ENCODE measurements at places on chromosomes 7 and 10. TPM values are rescaled to one million over a fixed set of nuclear protein-coding genes. Genes with fewer than 3 reads are reported as not detected.

LBX1 gene
- total RNA-seq = not detected

DPP6 gene
- total RNA-seq = 3.0 TPM

LRIT1 gene
- 0.11 TPM for total RNA-seq

TRUB1 gene
- 18.5 TPM for total RNA-seq

TAS2R41 gene
- total RNA-seq = not detected

TMEM273 gene
- not detected for total RNA-seq

UCMA gene
- not detected for total RNA-seq

LRRC4 gene
- 0.38 TPM for total RNA-seq

DNA sequence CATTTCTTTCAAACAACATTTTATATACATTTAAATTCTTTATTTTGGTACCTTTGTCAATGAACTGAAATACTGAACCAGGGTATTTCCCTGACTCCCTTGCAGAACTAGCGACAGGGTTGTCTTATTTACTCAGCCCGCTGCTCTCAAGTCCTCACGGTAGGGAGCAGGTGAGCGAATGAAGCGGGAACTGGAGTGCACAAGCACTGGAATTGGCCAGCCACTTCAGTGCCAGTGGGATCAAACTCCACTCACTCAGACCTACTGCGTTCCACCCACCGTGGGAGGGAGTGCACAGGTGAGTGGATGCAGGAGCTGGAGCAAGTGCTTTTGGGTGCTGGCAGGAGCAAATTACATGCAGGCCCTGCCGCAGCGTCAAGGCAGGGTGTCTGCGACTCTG, 28.1 kb upstream of the NEUROD6 start:
- DNase-seq = no peak

DNA sequence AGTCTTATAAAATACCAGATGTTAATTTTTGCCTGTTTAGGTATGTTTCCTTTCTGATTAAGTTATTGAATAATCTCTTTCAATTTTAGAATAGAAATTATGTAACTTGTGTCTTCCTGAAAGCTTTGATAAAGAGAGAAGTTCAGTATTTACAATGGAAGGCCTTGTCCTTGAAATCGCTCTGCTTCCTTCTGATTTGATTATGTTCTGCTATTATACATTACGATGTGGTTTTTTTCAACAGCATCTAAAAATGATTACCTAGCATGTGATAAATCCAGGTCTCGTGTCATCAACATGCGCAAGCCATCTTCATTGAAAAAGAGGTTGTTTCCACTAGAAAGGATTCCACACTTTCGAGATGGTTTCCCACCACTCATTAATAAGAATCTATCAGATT, 96.5 kb upstream of the SLC26A5 start:
- DNase-seq = no peak

DNA sequence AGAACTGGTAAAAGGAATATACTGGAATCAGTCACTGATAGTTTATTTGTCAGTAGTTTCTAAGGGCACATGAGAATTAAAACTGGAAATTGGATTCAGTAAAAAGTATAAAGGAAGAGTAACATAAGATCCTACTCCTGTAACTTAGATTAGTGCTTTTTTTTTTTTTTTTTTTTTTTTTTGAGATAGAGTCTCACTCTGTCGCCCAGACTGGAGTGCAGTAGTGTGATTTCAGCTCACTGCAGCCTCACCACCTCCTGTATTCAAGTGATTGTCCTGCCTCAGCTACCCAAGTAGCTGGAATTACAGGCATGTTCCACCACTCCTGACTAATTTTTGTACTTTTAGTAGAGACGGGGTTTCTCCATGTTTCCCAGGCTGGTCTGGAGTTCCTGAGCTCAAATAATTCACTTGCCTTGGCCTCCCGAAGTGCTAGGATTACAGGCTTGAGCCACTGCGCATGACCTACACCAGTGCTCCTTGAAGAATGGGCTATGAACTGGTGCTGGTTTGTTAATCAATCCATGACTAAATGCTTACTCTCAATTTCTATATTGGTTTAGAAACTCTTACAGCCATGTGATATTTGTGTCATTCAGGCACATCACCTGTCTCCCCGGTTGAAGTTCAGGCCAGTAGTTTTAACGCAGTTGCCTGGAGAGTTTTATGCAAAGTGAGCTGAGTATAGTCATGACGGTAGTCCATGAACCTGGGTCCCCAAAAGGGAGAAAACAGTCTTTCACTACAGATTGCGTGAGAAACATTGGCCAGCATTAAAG, 65.0 kb downstream of the ZEB1 start:
- no peak for DNase-seq

DNA sequence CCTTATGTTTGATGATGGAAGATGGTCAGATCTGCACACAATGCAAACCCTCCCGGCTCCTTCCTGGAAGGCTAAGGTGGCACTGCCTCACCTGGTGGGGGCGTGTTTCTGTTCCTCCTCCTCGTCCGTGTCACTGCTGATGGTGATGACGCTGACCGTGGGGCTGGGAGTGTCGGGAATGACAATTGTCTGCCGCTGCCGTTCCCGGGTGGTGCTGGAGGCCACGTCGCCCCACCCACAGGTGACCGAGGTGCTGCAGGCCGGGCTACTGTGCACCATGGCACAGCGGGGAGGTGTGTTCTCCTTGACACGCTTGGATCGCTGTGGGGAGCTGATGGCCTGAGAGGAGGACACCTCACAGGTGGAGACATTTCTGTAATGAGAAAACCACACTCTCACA, 73.1 kb downstream of the CLEC2L start:
- no peak for DNase-seq

DNA sequence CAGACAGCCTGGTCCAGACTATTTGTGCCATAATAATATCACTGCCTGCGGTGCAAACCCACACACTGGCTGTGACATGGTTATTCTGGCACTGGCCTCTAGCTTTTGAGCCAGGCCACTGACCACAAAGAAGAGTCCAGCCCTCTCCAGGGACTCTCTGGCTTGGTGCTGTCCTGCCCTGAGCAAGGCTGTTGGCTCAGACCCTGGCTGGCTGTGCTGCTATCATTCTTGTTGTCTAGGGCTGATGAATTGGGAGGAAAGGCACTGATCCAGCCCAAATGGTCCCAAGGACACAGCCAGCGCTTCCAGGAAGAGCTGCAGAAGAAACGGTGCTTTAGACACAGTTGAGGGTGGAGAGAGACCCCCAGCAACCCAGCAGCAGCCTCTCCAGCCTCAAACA, 80.8 kb downstream of the TMEM130 start:
- DNase-seq = no peak

DNA sequence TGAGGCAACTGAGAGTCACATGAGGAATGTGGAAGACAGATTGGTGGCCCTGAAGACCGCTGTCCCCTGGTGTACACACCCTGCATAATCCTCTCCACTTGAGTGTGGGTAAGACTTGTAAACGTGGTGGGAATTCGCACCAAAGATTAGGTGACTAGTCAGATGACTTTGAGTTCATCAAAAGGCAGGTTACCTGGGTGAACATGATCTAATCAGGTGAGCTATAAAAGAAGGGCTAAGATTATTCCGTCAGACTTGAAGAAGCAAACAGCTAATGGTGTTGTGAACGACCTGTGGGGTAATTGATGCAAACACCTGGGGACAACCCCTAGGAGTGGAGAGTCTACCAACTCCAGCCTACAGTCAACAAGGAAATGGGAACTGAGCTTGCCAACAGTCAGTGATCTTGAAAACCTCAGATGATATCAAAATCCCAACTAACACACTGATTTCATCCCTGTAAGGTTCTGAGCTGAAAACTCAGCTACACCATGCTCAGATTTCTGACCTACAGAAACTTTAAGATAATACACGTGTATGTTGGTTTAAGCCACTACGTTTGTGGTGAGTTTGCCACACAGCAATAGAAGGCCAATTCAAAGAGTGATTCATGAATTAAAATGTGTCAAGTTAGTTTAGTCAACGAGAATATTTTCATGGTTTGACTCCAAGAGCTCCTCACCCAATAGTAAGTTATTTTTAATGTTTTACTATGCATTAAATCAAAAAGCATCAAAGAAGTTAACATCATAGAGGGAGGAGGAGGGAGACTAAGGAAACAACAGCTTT, 16.7 kb downstream of the PRTFDC1 start:
- peak; percentile 68 for DNase-seq

- DNase-seq = no peak
Measured at GRCh38 chr7:36683695-36684357, 40.5 kb downstream of the AOAH start.

DNA sequence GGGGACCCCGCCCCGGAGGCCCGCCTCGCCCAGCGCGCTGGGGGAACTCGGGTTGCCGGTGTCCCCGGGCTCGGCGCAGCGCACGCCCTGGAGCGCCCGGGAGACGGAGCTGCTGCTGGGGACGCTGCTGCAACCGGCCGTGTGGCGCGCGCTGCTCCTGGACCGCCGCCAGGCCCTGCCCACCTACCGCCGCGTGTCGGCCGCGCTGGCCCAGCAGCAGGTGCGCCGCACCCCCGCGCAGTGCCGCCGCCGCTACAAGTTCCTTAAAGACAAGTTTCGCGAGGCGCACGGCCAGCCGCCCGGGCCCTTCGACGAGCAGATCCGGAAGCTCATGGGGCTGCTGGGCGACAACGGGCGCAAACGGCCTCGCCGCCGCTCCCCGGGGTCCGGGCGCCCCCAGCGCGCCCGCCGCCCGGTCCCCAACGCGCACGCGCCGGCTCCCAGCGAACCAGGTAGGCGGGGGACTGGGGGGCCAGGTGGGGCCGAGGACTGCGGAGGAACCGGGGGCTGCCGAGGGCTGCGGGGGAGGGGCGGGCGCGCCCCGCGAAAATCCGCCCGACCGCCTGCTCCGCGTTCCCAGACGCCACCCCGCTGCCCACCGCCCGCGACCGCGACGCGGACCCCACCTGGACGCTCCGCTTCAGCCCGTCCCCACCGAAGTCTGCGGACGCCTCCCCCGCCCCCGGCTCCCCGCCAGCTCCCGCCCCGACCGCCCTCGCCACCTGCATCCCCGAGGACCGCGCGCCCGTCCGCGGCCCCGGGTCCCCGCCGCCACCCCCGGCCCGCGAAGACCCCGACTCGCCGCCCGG, 574 bp downstream of the UTF1 start:
- peak; percentile 82 for DNase-seq

- DNase-seq = no peak
Measured at GRCh38 chr10:119452396-119452795, 90.1 kb downstream of the RGS10 start.

DNA sequence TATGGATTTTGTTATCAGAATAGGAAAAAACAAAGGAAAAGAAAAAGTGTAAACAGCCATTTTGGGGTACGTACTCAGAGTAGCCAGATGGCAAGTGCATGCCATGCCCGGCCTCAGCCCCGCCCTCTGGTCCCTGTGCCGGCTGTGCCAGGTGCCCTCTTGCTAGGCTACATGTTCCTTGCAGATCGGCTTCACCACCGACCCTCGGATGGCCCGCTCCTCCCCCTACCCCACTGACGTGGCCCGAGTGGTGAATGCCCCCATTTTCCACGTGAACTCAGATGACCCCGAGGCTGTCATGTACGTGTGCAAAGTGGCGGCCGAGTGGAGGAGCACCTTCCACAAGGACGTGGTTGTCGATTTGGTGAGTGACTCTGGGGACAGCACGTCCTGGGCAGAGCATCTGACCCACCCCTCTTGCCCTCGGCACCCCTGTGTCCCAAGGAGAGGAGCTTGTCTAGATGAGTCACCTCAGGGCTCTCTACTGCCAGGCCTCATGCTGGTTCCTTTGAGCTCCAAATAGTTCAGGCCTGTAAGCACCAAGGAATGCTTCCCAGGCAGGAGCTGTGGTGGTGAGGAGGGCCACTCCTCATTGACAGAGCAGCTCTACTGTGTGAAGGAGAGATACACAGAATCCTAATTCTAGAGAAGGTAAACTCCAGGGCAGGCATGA, 54.9 kb upstream of the ZMIZ2 start:
- DNase-seq = no peak

DNA sequence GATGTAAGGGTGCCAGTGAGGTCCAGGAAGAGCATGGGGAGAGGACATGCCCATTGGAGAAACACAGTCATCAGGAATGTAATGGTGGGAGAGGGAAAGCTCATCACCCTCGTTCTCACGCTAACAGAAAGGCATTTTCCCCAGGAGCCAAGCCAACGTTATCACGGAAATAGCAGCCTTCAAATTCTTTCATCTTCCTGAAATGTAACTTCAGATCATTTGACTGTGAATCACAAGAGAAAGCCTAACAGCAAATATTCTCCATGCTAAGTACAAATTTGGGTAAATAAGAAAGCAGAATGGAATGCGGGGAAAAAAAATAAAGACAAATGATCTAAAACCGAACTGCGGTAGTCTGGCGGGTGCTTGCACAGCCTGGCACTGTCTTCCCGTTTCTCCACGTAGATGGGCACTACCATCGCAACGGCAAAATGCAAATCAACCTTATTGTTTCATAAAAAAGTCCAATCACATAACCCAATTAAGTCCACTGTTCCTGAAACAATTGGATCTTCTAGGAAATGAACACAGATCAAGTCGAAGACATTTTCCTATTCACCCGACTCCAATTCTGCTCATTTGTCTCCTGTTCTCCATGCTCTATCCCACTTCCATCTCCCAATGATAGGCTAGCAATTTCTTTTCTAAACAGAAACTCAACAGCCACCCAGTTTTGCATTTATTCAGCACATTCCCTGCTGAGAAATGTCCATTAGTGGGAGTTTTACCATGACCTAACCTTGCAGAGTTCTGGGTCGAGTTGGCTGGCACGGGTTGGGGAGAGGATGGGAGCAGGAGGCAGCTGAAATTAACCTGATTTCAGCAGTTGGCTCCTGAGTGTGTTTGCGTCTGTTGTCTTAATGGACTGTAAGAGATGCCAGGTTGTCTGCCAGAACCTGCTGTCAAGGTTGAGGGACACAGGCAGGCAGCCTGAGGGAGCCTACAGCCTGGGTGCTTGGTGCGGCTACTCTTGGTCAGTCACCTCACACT, 74.6 kb upstream of the FRMD4A start:
- DNase-seq = no peak

GRCh38 chr10:126066456-126066855, 170.1 kb downstream of the FANK1 start:
- no peak for DNase-seq

DNA sequence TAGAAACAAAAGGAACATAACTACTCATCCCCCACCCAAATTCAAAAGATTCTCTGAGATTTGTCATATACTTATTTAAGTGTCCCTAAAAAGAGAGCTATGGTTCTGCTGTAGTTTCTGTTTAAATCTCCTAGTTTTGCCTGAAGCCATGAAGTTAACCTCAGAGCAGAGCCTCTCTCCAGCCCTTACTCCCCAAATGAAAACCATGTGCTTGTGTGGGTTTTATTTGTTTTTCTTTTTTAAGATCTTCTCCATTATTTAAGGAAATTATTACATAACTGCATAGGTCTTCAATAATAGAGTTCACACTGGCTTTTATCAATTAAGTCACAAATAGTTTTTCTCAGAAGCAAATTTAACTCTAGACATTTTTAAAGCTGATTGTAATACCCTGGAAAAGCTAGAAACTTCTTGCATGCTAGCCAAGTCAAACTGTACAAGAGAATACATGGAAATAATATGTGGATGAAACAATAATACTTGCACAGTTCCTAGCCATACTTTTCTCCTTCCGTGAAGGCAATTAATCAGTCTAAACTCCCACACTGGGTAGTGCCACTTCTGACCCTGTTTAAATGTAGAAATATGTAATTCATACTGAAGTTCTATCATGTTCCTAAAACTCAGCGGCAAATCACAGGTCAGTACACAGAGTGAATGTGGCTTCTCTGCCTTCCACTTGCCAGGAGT, 579.7 kb downstream of the SUGCT start:
- no peak for DNase-seq
